ENCODE measurements at places on chromosomes 12 and 14.

DNA sequence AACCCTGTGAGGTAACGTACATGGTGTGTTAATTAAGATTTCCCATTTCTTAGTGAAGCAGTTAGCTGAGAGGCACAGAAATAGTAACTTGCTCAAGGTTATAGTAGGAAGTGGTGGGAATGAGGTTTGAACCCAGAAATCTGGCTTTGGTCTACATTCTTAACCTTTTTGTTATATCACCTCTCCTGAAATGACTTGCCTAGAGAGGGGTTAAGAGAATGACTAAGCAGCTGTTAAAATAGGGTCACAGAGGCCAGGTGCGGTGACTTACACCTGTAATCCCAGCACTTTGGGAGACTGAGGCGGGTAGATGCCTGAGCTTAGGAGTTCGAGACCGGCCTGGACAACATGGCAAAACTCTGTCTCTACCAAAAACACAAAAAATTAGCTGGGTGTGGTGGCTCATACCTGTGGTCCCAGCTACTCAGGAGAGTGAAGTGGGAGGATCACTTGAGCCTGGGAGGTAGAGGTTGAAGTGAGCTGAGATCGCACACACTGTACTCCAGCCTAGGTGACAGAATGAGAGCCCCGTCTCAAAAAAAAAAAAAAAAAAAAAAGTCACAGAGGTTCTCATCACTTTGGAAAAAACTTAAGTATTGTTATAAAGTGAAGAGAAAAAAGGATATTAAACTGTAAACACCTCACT is 57.6 kb upstream of the RD3L start:
- no peak for DNase-seq

DNA sequence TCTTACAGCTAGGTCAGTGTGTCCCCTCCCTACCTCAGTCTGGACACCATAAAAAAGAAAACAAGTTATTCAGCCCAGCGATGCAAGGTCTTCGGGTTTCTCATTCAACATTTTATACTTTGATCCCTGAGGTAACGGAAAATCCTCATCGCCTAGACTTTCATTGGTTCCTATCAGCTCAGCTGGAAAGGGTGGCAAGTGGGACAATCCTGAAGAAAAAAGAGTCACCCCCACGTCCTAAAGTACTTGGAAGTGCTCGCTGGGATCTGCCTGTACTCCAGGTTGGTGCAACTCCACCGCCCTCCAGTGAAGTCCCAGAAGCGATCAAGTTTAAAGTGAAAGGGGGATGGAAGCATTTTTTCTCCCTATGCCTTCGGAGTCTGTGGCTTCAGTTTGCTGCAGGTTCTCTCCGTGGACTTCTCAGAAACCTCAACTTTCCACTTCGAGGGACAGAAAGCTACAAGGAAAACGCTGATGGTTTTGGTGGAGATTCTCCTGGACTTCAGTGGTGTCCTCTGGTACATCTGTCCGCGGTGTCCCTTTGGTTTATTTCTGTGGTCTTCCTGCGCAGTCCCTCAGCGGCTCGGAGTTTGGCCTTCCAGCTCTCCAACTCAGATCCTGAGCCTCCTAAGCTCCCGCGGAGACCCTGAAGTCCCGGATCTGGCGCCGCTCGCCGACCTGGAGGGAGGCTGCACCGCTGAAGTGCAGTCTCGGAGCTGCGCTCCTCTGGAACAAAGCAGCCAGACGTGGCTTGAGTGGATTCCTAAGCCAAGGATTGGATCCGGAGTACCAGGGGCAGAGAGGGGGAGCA is 1.8 kb upstream of the LRFN5 start:
- no peak for DNase-seq

GRCh38 chr14:81176241-81176640 is 44.5 kb downstream of the GTF2A1 start:
- DNase-seq = no peak

GRCh38 chr14:35506927-35507326 is 27.0 kb upstream of the INSM2 start:
- DNase-seq = no peak

DNA sequence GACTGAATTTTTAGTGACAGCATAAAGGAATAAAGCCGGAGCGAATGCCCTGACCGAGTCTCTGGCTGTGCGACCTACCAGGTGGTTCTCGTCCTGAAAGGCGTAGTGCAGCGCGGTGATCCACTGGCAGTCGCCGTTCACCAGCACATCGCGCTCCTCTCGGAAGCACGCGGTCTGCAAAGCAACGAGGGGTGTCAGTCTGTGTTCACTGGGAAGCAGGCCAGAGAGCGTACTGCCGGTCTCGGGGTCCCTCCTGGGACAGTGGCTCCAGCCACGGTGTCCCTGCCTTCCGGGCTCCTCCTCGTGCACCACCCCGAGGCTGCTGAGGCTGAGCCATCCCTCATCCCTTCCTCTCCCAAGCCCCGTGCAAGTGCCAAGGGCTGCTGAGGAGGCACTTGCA is 53.5 kb downstream of the CDC42BPB start:
- DNase-seq = no peak

GRCh38 chr12:49832836-49833421 is 4.7 kb upstream of the NCKAP5L start:
- no peak for DNase-seq

GRCh38 chr14:81192594-81192993 is 28.2 kb downstream of the GTF2A1 start:
- no peak for DNase-seq

DNA sequence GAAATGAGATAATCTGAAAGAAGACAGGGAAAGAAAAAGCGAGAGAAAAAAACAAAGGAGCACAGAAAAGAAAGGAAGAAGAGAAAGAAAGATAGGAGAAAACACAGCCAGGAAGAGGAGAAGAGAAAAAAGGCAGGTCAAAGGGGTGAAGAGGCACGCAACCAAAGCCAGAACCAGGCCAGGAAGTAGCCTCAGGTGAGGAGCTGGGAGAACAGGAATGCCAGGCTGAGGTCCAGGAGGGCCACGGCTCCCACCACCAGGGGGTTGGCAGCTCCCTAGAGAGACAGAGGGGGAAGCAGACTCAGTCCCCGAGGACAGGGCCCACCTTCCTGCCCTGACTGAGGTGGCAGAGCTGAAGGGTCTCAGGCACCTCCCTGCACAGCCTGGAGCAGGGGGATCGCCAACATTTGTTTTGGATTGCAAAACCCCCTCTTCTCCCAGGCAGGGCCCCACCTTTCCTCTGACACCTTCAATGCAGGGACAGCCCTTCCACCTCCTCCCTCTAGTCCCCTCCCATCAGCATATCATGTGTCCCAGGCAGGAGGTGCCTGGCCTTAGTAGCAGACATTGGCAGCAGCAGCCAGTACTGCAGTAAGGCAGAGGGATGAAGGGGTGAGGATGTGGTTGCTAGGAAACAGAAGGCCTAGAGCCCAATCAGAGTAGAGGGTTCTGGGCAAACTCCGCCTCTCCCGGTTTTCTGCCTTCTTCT is 2.0 kb upstream of the AP1G2 start:
- no peak for DNase-seq

DNA sequence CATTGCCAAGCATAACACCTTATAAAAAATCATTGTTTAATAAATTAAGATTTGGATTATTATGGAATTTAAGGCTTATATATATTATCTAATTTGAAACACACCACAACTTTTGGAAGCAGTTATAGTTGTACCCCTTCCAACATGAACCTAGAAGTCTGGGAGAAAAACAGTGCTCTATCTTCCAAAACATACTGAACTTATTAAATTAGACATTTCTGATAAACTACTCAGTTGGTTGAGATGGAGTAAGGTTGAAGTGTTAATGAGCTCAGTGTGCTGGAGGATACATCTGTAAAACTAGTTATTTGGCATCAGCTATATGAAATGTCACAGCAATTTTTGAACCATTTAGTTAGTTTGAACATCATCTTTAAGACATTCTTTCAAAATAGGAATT is 227.4 kb downstream of the ALX1 start:
- DNase-seq = no peak

GRCh38 chr14:60089221-60089620 is 2.5 kb upstream of the PCNX4 start:
- no peak for DNase-seq

DNA sequence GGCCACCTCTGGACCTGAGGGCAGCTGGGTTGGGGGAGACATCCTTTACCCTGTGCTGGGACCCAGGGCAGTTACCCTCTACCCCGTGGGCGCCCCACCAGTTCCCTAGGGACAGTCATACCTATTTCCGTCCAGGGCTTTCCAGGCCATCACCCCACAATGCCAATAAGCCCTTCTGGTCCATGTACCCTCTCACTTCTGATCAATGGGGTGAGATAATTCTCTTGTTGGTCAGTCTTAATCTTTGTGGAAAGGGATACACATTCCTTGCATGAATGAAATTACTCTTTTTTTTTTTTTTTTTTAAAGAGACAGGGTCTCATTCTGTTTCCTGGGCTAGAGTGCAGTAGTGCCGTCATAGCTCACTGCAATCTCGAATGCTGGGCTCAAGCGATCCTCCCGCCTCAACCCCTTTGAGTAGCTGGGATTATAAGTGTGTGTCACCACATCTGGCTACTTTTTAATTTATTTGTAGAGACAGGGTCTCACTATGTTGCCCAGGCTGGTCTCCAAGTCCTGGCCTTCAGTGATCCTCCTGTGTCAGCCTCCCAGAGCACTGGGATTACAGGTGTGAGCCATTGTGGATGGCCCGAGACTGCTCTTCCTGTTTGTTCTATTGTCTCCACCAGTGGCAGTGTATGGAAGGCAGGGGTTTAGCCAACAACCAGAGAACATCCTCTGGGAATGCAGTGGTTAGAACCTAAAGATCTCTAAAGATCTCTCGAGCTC is 46.3 kb upstream of the STON2 start:
- no peak for DNase-seq

DNA sequence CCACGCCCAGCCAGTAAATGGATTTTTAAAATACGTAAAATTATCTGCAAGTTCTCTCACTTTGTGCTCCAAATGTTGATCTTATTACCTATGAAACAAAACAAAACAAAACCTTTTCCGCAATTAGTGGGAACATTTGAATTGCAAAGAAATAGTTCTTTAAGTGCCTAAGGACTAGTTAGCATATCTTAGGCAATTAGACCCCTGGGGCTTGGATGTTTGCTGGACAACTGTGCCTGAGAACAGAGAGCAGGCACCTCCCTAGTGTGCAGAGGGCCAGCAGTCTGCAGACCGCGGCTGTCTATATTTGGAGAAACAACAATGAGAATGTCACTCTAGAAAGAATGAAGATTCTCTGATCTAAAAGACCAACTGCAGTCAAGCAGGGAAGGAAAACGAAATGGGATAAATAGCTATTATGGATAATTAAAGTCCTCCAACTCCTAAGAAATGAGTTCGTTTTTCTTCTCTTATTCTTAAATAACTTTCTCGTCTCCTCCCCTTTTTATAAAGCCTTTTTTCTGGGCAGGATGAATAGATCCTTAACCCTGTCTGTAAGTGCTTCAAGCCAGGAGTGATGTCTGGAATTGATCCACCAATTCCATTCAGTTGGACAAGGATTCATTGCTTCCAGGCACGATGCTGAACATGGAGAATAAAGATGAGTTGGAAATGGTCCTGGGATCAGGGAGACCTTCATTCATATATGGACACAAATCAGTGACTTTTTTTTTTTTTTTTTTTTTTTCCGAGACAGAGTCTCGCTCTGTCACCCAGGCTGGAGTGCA is 16.2 kb downstream of the SLC17A8 start:
- no peak for DNase-seq

GRCh38 chr12:120529641-120530417 is 871 bp upstream of the COQ5 start:
- DNase-seq = no peak
